DMS153 (cell line): ENCODE measurements at places on chromosomes 5 and 9.

GRCh38 chr9:93256878-93257807 is 73.2 kb downstream of the WNK2 start:
- DNase-seq = no peak

DNA sequence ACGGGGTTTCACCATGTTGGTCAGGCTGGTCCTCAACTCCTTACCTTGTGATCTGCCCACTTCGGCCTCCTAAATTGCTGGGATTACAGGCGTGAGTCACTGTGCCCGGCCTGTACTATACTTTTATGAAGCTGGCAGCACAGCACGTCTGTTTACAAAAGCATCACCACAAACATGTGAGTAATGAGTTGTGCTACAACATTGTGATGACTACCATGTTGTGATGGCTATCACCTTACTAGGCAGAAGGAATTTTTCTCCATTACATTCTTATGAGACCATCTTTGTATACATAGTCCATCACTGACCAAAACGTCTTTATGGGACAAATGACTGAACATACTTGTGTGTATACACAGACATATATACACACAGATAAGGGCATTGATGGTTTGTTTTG is 1019.0 kb downstream of the CDH18 start:
- no peak for DNase-seq

DNA sequence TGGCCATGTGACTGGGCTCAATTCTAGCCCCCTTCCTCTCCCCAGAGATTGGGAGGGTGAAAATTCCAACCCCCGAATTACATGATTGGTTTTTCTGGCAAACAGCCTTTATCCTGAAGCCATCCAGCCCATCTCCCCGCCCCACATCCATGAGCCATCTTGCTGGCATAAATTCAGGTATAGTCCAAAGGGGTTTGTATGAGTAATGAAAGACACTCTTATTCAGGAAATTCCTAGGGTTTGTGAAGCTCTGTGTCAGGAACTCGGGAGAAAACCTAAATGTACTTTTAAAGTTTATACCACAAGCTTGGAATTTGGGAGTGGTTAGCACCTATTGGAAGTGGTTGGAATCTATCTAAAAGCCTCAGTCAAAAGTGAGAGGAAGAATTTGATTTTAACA is 80.6 kb upstream of the SIMC1 start:
- no peak for DNase-seq

- DNase-seq = no peak
Measured at GRCh38 chr5:86971034-86971571, 296.6 kb upstream of the RASA1 start.

DNA sequence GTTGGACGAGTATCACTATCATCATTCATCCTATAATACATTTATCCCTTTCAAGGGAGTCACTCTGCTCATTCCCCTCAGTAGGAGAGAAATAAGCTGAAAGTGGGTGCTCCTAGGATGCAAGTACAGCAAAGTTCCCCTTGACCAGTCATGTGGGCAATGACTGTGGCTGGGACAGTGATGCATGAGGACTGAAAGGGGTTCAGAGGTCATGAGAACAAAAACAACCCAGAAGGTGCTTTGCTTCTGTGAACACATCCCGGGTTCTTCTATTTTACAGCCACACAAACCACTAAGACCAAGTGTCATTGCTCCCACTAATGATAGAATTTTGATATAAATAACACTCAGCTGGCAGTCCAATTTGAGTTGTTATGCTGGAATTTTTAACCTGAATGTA is 177.8 kb upstream of the ADCY2 start:
- DNase-seq = no peak

GRCh38 chr9:88396836-88397577 is 8.8 kb downstream of the SPIN1 start:
- DNase-seq = no peak

- DNase-seq = peak; percentile 0
Measured at GRCh38 chr5:149371296-149371962, 7.7 kb downstream of the IL17B start.

DNA sequence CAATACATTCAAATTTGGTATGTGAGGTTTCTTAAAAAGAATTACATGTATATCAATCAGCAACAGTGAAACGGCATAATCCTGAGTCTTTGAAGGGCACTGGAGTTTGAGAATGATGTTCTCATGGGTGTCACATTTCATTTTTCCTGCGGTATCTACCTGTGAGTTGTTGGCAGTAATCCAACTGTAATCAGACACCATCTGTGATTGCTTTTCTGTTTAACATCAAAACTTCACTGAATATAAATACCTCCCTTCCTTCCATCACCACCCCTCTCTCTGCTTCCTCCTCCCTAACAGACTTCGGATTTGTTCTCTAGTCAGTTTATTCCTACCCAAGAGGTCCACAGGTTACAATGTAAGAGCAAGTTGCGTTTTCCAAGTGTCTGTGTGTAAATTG is 275.2 kb upstream of the PCSK5 start:
- DNase-seq = peak; percentile 86

- DNase-seq = no peak
Measured at GRCh38 chr5:147930769-147931168, 24.4 kb upstream of the C5orf46 start.

GRCh38 chr9:15404171-15404570 is 18.5 kb upstream of the SNAPC3 start:
- DNase-seq = no peak

DNA sequence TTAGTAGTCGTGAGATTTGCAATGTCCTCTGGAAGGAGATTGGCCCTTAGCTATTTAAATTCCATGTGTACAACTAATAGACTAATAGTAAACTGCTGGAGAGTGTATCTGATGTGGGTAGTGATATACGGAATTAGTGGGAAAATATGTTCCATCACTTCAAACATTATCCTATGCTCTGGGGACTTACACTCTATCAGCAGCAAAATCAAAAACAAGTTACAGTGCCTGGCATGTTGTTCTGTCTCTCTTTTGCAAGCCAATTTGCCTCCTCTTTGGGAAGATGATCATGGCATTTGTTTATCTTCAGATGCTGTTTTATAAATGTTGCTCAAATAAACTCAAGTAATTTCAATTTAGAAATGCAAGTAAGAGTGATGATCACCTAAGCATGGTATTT is 311.9 kb upstream of the ACO1 start:
- DNase-seq = no peak

DNA sequence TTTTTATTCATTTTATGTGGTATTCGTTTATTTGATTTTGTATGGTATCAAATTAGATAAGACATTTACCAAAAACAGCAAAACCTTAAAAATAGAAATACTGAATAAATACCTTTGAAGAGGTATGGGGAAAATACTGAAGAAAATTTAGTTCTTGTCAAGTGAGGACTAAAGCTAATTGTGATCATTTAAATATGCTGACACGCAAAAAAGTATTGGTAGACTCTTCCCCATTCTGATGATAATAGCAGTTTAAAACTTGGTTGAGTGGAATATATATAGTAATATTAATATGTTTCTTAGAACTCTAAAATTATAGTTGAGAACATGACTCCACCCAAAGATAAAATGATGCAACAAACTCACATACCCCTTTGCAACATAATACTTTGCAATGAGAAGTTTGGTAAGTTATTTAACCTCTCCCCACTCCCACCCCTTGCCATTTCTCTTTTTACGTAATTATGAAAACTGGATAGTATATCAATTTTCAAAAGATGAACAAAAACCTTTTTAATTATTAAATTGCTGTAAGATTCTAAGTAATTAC is 30.1 kb upstream of the SNX24 start:
- DNase-seq = no peak

DNA sequence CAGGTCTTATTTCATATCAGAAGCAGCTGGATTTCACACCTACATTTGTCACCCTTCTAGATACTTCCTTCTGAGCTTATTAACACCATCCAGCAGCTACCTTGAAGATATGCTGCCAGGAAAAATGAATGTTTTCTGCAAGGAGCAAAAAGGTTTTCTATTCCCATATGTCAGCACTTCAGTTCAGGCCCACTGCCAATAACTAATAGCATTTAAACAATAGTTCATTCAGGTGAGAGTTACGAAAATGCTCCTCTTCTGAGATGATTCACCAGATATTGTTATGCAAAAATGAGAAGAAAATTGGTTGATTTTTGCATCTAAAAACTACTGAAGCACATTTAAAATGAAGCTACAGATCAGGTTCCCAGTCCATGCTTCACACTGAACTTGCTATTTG is 56.4 kb upstream of the ISL1 start:
- no peak for DNase-seq

- no peak for DNase-seq
Measured at GRCh38 chr9:38153152-38153909, 84.3 kb upstream of the SHB start.

GRCh38 chr9:133990366-133991213 is 1.5 kb downstream of the VAV2 start:
- no peak for DNase-seq

- DNase-seq = no peak
Measured at GRCh38 chr5:35894131-35894530, 37.4 kb downstream of the IL7R start.

DNA sequence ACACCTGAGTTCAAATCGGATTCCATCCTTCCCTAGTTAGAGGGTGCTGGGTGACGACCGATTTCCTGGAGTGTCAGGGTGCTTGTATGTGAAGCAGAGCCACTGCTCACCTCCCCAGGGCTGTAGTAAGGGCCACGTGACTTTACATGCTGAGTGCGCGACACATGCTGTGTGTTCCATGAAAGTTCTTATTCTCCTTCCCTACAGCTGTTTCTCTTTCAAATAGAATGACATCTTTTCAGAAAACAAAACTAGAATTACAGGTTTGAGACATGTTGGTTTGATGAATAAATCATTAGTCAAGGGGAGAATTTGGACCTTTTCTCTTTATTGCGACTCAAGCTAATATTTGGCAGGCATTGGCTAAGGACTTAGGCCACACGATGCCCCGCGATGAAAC is 113.1 kb downstream of the JMY start:
- DNase-seq = no peak

DNA sequence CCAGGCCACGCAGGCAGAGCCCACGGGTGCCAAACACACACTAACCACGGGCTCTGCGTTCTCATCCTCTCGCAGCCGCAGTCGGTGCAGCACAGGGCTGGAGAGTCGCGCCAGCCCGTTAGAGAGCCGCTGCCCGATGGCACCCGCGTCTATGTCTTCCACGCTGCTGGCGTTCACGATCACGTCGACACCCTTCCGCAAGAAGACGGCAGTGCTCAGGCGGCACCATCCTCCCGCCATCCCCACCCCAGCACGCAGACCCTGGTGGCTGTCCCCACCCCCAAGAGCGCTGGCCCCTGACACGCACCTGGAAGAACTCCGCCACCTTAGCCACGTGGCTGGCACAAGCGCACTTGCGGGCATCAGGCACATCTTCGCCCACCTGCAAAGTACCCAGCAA is 6.0 kb downstream of the DBN1 start:
- no peak for DNase-seq

DNA sequence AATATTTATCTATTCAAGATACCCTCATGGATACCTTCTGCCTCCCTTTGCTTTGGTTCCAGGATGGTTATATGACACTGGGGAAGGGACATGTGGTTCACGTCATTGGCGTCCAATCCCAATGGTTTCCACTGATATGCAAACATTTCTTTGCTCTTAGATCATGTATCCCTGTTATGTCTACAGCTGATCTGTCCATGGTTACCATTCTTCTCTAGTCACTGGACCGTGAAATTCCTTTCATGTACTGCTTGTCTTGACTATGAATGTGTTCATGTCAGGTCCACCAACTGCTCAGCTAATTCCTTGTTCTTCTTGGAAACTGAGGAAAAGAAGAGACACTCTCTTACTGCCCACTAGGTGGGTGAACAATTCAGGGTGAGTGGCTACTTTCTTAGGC is 391.1 kb upstream of the ZNF608 start:
- DNase-seq = peak; percentile 33

DNA sequence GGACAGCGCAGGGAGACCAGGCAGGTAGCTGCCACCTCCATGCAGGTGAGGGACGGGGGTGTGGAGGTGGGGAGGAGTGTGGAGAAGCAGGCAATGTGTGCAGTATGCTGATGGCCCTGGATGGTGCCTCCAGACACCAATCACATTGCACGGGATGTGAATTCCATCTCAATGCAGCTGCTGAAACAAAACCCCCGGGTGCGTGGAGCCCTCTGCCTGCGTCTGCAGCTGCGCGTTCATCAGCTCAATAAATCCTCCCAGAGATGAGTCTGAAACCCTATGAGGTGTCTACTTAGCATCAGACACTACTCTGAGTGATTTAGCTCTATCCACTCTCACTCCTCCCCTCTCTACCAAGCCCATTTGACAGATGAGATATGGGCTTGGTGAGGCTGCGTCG is 10.3 kb downstream of the SOHLH1 start:
- no peak for DNase-seq

DNA sequence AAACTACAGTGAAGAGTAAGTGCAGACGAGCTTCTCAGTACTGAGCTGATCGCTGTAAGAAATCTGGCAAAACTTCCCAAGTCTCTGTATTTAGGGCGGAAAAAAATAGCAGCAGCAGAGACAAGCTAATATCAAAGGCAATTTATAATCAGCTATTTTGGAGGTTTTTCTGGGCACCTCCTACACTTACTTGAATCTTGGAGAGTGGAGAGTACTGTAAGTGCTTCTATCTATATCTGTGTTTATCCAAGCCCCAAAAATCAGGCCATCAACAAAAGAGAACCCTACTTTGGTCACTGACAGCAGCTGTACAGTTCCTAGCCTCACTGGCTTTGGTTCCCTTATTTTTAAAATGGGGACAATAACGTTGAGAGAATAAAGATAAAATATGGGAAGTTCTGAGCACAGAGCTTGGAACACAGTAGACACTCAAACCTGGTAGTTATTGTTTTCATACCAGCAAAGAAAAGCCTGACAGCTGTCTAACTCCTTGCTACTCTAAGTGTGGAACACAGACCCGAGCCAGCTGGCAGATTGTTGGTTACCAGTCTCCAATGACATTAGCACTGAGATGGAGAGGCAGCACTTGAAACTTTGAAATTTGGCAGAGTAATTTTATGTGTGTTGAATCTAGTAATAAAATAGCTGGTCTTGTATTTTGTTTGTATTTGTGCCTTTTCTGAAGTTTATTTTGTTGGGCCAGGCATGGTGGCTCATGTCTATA is 96.0 kb upstream of the SLC28A3 start:
- DNase-seq = no peak

DNA sequence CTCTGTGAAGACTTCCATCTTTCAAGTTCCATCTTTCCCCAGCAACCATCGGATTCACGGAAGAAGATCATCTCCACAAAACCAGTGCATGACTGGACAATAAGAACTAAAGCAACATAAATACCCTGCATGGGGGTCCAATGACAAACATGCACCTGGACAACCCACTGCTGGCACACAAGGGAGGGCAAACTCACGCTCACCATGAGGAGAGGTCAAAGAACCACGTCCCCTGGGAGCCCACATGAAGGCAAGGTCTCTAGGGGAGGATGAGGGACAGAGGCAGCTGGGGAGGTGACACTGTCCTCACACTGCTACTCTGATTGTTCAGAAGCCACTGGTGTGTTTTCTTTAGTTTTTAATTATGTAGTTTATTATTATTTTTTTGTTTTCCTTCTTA is 190.8 kb downstream of the MED10 start:
- DNase-seq = no peak

DNA sequence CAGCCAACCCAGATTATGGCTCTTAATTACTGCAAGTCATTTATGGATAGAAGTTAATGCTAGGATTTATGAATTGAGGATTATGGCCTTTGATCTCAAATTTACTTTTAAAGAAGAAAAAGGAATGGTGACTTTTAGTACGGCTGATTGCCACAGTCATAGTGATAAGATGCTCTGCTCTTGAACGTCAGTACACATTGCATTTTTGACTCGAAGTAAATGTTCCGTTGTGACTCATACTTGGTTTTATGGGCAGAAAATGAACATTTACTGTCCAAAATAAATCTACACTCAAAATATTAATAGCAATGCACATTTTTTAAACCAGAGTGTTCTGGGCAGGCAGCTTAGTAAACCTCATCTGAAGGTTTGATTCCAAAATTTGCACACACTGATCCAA is 830 bp downstream of the ADAMTSL1 start:
- DNase-seq = no peak
